HAP-1 (cell line): ENCODE measurements at places on chromosomes 6 and 20.
A peak's percentile ranks its signal among the peaks of the same experiment; 100 is the strongest.

DNA sequence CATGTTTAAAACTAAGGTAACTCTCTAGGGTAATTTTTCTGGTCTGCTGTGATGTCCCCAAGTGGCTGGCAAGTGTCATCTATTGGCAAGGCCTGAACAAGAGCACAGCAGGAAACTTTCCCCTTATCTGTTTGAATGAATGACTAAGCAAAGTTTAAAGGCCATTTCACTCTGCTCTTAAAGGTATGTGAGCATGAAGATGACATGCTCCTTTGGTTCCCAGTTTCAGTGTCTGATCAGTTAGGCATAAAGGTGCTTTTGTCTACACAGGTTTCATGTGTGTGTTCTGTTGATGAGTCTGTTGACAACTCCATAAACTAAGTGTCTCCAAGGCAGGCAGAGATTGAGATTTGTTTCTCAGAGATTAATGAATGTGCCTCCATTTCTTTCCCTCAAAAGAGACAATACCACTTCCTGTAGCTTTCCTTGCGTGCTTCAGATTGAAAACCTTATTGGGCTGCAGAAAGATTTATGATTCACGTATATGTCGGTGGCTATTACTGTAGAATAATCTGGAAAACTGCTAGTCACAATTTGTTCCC lies 83.9 kb downstream of the MAP3K7 start:
- DNase-seq: no peak

DNA sequence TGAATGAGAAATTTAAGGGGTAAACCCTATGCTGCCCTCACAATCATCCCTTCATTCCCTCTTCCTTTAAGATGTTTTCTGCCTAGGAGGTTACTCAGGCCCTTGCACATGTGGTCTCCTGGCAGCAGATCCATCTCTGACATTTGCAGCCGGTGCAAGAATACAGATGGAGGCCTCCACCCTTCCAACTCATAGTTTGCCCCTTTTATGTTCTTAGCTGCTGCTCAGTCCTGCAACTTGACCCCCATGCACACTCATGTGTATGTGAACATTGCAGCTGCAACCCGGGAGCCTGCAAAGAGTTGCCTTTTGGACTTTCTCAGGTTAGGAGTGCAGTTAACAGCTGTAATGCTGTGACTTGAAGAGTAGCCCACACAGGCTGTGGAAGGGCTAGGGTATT lies 131.9 kb upstream of the SGK1 start:
- DNase-seq: no peak

- no peak for DNase-seq
These were observed 63.3 kb upstream of the BLCAP start for GRCh38 chr20:37590938-37591490.

- DNase-seq: no peak
These were observed 4.8 kb downstream of the EPB41L2 start for GRCh38 chr6:131058236-131058635.

GRCh38 chr6:153231048-153231646 lies 100.1 kb upstream of the RGS17 start:
- peak; percentile 34 for DNase-seq

- DNase-seq: no peak
These were observed 95.5 kb downstream of the NCR2 start for GRCh38 chr6:41430875-41431274.

GRCh38 chr6:148064406-148065134 lies 278.1 kb upstream of the SASH1 start:
- DNase-seq: no peak

DNA sequence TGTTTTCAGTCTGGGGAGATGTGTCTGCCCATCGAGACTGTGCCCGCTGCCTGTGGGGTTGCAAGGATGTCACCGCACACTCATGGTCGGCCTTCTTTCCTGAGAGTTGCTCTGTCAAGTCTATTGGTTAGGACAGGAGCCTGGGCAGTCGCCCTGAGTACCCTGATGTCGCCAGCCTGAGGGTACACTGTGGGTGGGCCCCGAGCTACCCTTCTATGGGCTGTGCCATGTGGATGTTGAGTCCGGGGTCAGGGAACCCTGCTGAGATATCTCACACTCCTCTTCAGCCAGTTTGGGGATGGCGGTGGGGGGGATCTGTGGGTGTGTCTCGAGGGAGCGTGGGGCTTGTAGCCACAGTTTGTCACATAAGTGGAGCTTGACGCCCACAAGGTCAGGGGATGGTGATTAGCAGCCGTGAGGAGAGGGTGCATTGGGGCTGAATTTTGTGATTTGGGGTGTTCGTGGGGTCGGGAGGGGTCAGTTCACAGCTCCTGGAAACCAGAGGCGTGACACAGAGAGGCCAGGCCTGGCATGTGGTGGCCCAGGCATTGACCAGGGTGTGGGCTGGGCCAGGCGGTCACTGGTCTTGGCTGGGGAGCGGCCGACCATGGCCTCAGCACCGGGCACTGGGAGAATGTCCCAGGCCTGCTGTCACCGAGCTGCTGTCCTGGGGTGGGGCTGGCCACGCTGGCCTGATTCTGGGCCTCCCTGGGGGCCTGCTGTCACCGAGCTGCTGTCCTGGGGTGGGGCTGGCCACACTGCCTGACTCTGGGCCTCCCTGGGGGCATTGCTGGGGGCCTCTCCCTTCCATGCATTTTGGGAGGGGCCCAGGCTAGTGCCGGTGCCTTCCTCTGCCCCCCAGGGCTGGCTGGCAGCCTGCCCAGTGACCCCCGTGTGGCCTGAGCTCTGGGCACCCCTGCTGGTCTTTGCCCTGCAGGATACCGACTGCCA lies 1.6 kb upstream of the NPBWR2 start:
- no peak for DNase-seq

- DNase-seq: no peak
These were observed 22.4 kb upstream of the STX16 start for GRCh38 chr20:58628491-58629214.

- peak; percentile 92 for DNase-seq
These were observed at the start of gene ZSCAN9 for GRCh38 chr6:28225056-28225834. TSS of gene ZSCAN9 (plus strand) at chr6:28225275. CDS start at chr6:28227085, 1,810 bp downstream.

DNA sequence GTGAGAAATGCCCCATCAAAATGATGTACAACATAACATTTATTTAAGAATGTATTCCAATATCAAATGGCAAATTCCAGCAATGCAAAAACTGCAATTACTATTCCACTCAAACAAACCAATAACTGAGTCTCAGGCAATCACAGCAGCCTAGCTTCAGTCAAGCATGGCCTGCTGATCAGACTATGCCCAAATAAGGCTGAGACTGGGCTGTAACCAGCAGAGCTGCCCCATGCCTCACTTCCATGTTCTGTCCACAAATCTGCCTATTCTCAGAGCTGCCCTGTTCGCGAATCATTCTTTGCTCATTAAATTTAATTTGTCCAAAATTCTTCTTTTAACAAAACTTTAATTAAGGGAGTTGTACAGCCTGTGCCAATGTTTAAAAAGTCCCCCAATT lies 155.4 kb downstream of the FNDC1 start:
- DNase-seq: no peak

GRCh38 chr6:34132486-34133185 lies 13.3 kb downstream of the GRM4 start:
- peak; percentile 80 for DNase-seq

GRCh38 chr20:45649312-45649863 lies 18.3 kb upstream of the WFDC9 start:
- no peak for DNase-seq

DNA sequence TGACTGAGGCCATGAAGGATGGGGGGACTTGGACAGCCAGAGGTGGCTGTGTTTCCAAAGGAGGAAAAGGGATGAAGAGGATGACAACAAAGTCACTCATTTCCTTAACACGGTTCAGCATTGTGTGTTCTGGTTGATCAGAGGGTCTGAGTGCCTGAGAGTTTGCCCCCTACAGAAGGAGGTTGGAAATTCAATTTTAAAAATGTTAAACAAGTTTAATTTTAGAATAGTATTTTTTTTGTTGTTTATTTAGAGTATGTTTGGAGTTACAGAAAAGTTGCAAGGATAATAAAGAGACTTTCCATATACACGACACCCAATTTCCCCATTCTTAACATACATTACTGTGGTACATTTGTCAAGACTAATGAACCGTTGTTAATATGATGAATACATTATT lies 10.3 kb upstream of the VAPB start:
- no peak for DNase-seq

- no peak for DNase-seq
These were observed 333.7 kb downstream of the MEI4 start for GRCh38 chr6:77986380-77987034.

DNA sequence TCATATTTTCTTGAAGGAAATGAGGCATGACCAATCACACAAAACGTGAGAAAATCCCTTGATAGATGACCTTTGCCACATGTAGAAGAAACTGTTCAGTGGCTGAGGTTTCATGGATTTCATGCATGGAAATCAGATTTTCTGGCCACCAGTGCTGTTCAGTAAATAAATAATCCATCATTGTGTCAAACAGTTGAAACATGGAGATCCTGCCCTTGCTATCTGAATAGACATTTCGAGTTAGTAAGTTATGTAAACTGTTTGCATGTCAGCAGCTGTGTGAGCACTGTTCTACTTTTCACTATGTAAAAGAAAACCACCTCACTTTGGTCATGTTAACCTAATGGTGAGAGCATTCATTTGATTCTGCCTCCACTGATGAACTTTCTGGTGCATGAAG lies 793.9 kb upstream of the EPHA7 start:
- DNase-seq: no peak

- no peak for DNase-seq
These were observed 127.6 kb upstream of the AKAP12 start for GRCh38 chr6:151112130-151112529.

DNA sequence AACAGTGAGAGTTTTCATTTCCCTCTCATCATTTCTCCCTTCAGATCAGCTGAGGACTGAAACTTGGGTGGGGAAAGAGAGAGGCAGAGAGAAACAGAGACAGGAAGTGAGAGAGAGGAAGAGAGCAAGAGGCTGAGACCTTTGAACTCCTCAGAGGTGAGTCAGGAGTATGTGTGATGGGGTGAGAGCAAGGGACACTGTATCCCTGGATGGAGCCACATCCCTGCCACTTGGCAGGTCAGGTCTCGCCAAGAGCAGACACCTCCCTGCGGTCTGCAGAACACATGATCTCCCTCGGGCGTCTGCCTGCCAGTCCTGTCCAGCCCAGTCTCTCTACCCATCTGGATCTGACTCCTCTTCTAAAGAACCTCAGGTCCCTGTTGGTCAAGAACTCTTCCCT lies 62.7 kb upstream of the SYNDIG1 start:
- no peak for DNase-seq

GRCh38 chr6:2754393-2754792 lies 3.7 kb upstream of the MYLK4 start:
- no peak for DNase-seq

- no peak for DNase-seq
These were observed 1.6 kb downstream of the HLA-DQB1 start for GRCh38 chr6:32664827-32665362.

DNA sequence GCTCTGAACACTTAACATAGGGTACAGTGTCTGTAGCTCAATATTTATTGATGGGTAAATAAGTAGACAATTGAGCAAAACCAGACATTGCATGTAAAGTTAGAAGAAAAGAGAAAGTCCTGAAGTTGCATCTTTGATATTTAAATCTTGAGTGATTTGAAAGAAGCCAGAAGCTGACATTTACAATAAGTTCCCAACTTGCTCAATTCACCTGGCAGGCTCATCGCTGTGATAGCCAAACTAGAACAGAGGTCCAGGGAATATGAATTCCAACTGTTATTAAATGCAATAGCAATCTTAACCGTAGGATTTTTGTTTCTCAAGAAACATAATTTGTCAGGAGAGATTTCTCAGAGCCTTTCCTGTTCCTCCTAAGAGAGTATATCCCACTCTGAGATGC lies 65.9 kb upstream of the EDN1 start:
- no peak for DNase-seq

DNA sequence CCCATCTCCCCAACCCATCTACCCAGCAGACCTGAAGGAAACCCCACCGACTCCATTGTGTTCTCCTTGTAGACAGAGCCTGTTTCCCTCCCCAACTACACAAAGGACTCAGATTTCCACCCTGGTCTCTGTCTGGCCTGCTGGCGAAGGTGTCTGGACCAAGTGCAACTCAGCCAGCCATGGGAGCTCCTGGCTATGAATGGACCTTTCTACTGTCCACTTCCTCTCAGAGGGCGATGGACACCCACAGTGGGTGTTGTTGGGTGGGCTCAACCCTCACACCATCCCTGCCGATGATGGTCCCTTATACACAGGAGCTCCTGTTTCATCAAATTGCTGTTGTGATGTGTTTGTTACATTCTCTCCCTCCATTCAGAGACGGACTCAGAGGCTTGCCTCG lies 112.5 kb upstream of the PHACTR3 start:
- DNase-seq: no peak

- DNase-seq: peak; percentile 69
These were observed 9.9 kb upstream of the PSMF1 start for GRCh38 chr20:1108437-1108920.

DNA sequence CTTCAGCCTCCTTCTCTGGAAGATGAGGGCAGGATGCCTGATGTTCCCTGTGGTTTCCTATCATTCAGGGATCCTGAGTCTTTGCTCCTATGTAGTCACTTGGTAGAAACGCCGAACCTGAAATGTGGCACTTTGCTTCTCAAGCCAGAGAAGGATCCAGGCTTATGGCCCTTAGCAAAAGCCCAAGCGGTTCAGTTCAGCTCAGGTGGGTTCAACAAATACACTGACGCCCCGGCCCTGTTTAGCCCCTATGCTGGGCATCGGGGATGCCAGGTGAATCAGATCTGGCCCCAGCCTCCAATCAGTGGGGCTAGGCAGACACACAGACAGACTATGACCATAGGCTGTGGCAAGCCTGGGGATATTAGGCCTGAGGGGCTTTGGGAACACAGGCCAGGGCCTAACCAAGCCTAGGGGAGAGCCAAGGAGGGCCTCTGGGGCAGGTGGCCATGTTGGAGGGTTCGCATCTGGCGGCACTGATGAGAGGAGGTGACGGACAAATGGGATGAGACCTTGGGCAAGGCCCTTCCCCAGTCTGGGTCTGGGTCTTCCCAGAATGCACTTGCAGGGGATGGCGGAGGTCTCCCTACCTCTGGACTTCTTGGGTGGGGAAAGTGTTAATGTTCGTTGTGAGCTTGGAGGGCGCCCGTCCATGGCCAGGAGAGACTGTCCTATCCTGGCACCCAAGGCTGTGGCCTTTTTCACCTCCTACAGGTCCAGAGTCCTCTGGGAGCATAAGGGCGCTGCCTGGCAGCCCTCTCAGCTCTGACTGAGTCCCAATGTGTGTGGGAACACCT lies 17.6 kb upstream of the SRC start:
- no peak for DNase-seq
